ENCODE measurements at places on chromosomes 13 and 19. TPM values are rescaled to one million over a fixed set of nuclear protein-coding genes. Genes with fewer than 3 reads are reported as not detected.
A peak's percentile ranks its signal among the peaks of the same experiment; 100 is the strongest.

DNA sequence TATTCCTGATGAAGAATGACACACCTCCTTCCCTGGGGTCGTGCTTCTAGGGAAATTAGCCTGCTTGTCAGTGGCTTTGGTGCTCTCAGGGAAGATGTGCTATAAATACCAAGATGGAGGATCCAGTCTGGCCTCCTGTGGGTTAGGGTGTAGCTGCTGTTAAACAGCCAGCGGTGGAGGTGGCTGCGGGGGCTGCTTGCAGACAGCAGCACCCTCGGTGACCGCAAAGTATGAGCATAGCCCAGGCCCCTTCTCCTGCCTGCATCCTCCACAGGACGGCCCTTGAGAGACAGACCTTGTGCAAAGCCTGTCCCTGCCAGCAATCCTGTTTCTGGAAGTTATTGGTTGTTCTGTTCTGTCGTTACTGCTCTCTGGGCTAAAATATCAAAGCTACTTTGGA, 11.4 kb downstream of the VSTM2B start:
- no peak for DNase-seq

DNA sequence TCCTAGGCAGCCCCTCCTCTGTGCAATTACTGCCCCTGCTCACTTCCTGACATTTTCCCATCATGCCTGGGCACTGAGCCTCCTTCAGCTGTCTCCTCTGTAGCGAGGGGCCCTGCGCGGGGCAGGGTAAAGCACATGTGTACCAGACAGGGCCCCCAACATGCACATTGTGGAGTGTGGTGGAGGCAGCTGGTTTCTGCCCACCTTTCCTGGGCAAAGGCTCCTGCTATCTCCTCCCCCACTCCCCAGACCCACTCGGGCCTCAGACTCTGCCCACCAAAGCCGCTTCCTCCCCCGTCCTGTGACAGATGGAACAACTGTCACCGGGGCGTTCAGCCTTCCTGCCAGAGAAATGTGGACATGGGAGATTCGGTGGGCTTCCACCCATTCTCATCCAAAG, 2.9 kb upstream of the KPTN start:
- no peak for DNase-seq

- peak; percentile 96 for DNase-seq
Observed at GRCh38 chr19:12840091-12841079, 2.1 kb downstream of the MAST1 start.

GRCh38 chr19:36093687-36094086, 17.3 kb upstream of the OVOL3 start:
- DNase-seq, result no peak

DNA sequence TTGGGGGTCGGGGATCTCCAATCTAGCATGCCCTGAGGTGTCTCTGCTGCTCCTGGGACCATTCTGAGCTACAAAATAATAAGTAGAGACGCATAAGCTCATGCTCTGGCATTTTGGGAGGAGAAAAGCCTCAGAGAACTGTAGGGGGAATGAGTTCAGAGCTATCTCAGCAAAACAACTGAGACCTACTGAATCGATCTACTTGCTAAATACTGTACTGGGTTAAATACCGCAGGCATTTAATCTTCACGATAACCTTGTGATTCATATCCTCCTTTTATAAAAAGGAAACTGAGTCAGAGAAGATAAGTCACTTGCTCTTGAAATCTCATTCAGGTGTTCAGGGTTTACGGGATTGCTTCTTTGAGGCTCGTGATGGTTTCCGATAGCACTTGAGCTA, 468.1 kb downstream of the FGF9 start:
- DNase-seq, result no peak

- no peak for DNase-seq
Observed at GRCh38 chr13:106986687-106987426, 418.9 kb upstream of the ARGLU1 start.

DNA sequence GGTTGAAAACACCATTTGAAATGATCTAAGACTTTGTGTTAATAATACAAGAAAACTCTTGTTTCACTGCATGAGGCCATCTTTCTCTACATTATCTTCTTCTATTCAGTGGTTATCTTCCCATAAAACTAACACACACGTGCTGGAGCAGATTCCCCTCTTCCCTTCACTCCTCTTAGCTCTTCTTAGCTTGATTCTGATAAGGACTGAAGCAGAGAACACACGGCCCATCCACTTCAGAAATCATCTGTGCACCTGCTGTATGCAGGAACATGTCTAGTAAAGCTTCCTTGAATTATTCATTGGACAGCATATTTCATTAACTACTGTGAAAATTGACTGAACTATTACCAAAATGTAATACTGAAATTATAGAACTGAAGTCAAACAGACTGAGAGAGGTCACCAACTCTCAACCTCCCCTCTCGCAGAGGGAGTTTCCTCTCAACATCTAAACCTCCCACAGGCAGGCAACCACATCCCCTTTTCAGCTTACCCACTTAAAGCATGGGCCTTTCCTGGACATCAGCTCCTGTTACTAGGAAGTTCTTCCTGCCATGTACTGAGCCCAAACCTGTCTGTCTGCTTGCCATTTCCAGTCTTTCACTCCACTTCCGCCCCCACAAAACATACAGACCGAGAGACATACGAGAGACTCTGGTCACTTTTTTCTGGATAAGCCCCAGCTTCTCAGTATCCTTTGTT, 113.9 kb downstream of the CRYL1 start:
- no peak for DNase-seq

GRCh38 chr19:17346109-17346671, 8.8 kb downstream of the GTPBP3 start:
- peak; percentile 83 for DNase-seq

DNA sequence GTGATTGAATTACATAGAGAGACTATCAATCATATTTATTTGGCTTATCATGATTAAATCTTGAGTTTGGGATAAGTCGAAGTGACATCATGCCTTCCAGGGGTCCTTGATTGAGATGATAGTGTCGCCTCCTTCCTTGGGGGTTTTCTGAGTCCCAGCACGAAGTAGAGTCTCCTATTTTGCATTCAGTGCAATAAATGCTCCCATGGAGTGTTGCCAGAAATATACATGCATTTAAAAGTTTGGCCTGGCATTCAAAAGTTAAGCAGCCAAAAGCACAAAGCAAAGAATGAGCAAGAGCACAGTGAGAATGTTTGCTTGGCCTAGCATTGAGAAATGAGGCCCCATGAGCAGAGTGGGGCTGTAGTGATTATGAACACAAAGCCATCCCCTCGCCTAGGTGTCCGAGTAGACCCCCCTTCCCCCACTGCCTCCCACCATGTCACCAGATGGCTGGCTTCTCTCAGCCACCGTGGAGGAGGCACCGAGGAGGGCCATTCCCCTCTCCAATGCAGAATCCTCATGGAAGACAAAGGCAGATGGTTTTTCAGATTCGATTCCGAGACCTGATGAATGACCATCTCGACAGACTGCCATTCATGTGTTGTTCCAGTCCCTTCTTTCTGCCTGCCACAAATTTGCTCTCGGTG, 58.8 kb upstream of the UBL3 start:
- DNase-seq, result no peak

GRCh38 chr13:25171517-25172302, at the start of gene AMER2:
Gene AMER2, minus strand, starts transcription at chr13:25172288. Its CDS starts 669 bp downstream, at chr13:25171619.
- DNase-seq, result peak; percentile 35

CEACAM3 gene
- total RNA-seq, result not detected

IRGC gene
- not detected for total RNA-seq

MEF2B gene
- not detected for total RNA-seq

LENG8 gene
- 5.1 TPM for total RNA-seq

PPP2R1A gene
- 208 TPM for total RNA-seq

ARRDC5 gene
- not detected for total RNA-seq

ADAMTSL5 gene
- not detected for total RNA-seq

TUBA3C gene
- total RNA-seq, result 6.2 TPM

LILRA5 gene
- not detected for total RNA-seq

Measured in Daoy (cell line).